Activated effector memory CD4-positive, alpha-beta T cell treated with anti-CD3 and anti-CD28 coated beads, Interleukin-2, amount 50 U/mL, for 16 hours (primary cell): ENCODE measurements at places on chromosomes 3 and 15.
A peak's percentile ranks its signal among the peaks of the same experiment; 100 is the strongest.

DNA sequence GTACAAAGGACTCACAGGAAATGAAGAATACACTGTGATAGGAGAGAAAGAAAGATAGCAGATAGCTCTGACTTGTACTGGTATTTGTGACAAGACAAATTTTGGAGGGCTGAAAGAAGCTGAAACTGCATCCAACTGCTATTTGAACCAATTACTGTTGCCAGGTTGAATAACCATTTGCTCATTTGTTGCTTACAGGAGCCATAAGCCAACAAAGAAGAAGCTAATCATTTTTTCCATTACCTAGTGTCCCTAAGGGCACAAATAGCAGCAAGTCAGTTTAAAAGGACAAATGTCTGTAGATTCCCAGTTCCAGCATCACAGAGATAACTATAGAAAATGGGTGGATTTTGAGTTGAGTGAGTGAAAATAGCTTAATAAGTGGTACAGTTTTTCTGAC lies 376.9 kb upstream of the ARPP21 start:
- no peak for DNase-seq

GRCh38 chr3:14988988-14989394 lies 41.6 kb downstream of the NR2C2 start:
- no peak for DNase-seq

- no peak for DNase-seq
Measured at GRCh38 chr3:100898681-100899080, 94.5 kb downstream of the ABI3BP start.

DNA sequence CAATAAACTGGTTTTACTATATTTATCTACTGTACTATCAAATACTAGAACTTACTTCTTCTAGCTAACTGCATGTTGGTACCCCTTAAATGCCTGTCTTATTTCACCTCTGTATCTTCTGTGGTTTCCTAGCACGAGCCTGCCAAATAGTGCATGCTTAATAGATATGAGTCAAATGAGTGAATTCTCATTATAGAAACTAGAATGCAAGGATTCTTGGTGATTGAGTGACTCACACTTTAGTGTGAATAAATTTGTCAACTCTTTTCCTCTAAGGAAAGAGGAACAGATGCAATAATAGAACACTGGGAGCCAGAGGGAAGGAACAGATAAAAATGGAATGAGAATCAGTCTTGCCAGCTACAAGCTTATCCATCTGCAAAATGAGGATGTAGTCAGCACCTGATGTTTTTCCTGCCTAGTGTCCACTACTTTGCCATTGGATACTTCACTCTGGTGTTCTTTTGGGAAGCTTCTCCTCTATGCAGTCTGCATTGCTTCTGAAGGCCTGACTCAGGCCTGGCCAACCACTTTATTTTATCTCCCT lies 189.1 kb upstream of the CADPS start:
- no peak for DNase-seq

DNA sequence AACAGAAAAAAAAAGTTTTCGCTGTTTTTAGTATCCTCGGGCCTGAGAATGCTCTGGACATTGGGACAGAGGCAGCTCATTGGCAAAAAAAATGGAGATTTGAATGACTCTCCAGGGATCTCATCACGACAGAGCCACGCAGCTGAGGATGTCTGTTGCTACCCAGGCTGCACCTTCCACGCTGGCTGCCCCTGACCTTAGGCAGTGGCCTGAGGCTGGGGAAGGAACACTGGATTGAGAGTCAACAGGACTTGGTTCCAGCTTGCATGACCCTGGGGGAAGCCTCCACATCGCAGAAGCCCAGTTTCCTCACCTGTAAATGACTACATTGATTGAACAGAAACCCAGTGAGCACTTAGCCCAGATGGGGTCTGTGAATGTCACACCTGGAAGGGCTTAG lies 8.7 kb upstream of the ACSBG1 start:
- peak; percentile 39 for DNase-seq

DNA sequence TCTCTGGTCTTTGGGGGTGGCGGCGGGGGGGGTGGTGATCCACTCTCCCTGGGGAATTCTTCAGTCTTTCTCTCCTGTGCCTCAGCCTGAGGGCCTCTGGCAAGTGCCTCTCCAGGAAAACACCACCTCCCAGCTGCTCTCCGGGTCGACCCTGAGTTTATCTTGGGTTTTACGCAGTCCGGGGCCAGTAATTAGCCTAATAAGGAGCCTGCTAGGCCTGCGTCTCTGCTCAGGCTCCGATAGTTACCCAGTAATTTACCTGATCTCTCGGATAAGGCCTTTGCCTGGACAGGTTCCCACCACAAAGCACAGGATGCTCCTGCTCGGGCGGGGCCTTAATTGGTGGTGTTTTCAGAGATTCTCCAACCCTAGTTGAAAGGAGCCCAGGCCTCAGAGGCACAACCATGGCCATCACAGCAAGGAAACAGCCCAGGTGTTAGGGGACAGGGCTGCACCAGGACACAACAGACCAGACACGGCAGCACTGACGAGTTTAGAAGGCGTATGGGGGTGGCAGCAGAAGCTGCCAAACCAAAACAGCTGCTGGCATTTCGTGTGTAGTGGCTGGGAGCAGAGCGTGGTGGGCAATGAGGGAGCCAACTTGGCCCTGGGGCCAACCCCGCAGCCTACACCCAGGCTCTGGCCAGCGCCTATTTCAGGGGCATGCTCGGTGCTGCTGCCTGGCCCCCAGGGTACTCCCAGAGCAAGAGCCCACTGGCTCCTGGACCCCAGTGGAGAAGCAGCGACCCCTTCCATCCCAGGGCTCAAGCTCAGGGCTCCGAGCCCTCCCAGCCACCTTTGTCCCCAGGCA lies 71.4 kb downstream of the KLF13 start:
- DNase-seq: peak; percentile 56

DNA sequence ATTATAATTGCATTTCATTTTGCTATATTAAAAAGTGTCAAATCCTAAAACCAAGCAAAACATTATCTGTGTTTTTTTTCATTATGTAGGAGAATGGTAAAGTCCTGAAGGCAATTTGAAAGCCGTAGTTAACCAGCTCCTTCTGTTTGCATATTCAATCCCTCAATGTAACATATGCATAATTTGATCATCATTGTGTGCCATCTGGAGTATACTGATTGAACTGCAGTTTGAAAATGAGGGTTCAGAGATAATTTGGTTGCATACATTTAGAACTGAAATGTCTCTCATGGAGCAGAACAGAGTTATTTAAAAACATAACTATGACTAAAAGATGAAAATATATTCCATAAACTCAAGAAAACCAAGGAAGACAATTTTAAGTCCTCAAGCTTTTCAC lies 518.6 kb downstream of the GBE1 start:
- no peak for DNase-seq

- no peak for DNase-seq
Measured at GRCh38 chr3:146035366-146035765, 125.6 kb downstream of the PLOD2 start.

DNA sequence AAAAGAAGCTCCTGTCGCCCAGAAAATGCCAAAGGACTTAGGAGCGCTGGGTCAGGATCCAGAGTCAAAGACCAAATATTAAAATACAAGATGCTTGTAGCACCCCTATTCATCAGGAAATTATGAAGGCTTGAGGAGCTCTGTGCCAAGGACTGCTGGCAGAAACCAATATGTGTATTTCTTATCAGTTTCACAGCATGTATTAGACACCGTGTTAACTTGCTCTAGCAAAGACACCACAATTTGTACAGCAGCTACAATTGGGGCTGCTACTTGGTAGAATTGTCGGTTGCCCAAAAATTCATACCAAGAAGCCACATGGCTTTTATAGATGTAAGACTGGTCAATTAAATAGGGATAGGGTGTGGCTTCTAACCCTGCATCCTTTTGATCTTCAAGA lies 128.8 kb downstream of the CD47 start:
- no peak for DNase-seq

- DNase-seq: no peak
Measured at GRCh38 chr15:36609793-36610192, 30.4 kb downstream of the CDIN1 start.

GRCh38 chr15:78140292-78140691 lies 8.9 kb upstream of the IDH3A start:
- DNase-seq: no peak

- no peak for DNase-seq
Measured at GRCh38 chr15:38012894-38013293, 78.5 kb downstream of the TMCO5A start.

- DNase-seq: no peak
Measured at GRCh38 chr3:197376020-197376419, 77.6 kb upstream of the DLG1 start.

- DNase-seq: peak; percentile 79
Measured at GRCh38 chr15:75723847-75724660, 11.4 kb upstream of the CSPG4 start.

DNA sequence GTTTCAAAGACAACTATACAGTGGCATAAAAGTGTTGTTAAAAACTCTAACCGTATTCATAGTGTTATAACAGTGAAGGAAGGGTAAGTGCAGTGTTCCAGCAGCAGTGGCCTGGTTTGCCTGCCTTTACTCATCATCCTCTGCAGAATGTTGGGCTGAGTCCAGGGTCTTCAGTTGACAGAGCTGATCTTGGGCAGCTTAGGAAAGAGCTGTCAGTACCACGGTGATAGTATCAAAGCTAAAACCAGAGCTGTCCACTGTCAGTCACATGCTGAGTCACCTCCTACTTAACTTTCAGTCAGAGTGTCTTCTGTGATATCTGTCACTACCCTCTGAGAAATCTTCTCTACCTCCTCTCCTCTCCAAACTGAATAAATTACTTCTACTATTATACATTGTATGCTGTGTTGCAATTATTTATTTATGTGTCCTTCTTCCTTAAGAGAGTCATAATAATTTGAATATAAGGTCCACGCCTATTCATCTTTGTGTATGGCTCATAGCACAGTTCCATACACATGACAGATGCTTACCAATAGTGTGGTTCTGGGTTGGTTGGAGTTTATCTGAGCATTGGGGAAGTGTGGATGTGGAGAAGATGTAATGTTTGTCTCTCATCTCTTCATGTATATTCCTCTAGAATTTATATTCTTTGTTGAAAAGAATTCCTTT lies 242.1 kb downstream of the ZIC1 start:
- no peak for DNase-seq

GRCh38 chr3:186209810-186210752 lies 101.2 kb upstream of the ETV5 start:
- DNase-seq: no peak

DNA sequence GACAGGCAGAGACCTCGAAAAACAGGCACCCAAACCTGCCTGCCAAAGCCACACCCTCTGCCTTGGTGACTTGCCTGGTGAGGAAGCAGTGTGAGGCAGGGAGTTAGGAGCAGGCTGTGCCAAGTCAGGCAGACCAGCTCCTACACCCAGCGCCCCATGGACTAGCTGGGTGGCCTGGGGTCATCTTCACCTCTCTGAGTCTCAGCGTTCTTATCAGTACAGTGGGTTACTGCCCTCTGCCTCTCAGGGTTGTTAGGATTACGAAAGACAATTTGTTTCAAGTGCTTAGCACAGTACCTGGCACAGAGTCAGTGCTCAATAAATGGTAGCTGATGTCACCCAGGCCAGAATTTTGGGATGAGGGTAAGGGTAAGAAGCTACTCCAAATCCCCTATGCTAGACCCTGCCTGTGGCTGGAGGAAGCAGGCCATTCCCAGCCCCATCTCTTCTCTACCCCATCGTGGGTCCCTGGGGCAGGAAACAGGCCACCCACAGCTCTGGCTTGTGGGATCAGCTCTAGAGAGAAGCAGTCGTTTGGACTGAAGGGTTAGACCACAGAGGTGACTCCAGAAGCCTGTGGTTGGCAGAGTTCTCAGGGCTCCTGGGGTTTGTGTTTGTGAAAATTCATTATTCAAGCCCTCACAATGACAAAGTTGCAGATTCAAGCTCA lies 10.1 kb downstream of the SLC51B start:
- no peak for DNase-seq

DNA sequence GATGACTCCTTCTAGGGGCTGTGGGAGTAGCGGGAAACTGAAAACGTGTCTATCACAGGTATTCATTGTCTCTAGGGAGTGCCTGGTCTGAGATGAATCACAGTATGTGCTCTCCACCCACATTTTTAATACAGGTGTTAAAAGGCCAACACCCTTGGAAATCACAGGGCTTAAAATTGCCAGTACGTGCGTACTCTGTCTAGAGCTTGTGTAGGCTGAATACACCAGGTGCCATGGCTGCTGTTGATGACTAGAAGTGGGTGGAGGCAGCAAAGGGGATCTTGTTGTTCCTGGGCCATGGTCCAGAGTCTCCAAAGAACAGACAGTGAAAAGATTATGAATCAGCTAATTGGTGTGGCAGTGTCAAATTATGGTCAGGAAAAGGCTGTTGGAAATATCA lies 35.1 kb upstream of the P3H2 start:
- DNase-seq: no peak

GRCh38 chr15:63038926-63039673 lies 3.4 kb upstream of the TPM1 start:
- DNase-seq: no peak

DNA sequence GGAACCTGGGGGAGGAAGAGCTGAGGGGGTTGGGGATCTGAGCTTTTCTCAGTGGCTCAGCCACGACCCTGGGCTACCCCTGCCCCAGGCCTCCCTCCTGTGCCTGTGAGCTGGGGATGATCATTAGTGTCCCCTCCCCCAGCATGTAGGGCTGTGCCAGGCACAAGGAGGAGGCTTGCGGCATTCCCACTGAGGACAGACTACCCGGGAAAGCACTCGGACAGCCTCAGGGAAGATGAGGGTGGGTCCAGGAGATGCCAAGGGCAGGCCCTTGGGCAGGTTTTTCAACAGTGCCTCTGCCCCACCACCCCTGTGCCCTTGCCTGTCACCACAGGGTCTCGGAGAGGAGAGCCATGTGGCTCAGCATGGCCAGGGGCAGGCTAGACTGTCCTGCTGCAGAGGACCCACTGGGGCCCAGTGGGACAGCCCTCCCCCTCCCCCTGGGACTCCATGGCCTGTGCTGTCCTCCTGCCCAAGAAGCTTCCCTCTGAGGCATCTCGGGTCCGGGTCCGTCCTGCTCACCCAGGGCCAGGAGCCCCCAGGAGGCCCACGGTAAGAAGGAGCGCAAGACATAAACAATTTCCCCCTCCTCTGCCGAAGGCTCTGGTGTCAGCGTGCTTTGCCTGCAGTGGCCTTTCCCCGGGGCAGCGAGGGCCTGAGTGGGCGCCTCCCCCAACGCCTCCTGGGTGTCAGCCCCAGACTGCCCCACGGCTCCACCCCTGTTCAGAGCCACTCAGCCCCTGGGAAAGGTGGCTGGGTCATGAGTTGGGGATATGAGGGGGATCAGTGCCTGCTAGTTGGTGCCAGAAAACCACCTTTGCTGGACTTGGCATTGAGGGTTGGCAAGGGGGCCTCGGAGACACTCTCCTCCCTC lies 192.5 kb downstream of the GOLGA6L6 start:
- peak; percentile 66 for DNase-seq

DNA sequence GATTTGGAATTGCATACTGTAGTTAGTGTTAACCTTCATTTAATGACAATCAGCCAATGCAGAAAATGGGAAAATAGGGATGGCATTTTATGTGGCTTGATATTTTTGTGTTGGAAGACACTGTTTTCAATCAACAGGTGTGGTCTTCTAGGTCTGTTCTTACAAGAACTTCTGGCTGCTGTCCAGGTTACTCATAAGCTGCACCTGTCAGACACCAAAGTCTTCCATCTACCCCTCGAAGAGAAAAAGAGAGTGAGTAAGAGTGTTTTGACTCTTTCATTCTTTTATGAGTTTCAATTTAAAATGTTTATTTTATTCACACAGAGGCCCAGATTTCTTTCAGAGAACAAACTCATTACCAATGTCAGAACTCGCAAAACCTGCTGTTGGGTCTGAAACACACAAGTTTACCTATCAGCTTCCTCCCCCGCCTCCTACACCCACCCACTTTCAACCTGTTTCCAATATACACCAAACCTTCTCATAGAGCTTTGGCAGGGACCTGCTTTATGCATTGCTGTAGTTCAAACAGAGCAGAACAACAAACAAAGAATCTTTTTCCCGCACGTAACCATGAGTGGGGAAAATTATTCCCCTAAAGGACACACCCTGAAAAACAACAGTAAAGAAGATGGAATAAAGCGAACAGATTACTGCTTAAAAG lies 767.7 kb upstream of the ALCAM start:
- no peak for DNase-seq
